Adipocyte (in vitro differentiated cells): ENCODE measurements at places on chromosomes 4 and X.
A peak's percentile ranks its signal among the peaks of the same experiment; 100 is the strongest.

DNA sequence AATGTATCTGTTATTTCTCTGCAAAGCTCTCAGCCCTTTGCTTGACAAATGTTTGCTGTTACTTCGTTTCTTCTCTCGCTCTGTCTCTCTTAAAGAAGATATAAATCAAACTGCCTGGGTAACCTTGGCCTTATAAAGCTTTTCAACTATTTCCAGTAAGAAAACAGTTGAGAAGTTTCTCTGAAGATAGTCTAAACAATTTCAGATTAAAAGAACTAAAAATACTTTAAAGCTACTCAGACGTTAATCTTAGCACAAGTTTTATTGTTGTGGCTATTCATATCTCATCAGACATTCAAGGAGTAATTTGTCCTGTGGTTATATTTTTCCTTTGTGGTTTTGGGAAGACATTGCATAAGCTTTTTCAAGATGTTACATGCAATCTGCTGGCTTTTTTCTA is 22.6 kb downstream of the HOPX start:
- DNase-seq = peak; percentile 7

DNA sequence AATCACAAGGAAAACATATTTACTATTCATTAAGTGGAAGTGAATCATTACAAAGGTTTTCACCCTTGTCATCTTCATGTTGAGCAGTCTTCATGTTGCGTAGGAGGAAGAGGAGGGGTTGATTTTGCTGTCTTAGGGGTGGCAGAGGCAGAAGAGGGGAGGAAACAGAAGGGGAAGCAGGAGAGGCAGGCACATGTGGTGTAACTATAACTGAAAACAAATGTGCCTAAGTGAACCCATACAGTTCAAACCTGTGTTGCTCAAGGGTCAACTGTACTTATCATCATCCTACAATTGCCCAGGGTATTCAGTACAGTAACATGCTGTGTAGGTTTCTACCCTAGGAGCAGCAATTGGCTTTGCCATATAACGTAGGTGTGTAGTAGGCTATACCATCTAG is 47.2 kb downstream of the SYNPO2 start:
- DNase-seq = no peak

DNA sequence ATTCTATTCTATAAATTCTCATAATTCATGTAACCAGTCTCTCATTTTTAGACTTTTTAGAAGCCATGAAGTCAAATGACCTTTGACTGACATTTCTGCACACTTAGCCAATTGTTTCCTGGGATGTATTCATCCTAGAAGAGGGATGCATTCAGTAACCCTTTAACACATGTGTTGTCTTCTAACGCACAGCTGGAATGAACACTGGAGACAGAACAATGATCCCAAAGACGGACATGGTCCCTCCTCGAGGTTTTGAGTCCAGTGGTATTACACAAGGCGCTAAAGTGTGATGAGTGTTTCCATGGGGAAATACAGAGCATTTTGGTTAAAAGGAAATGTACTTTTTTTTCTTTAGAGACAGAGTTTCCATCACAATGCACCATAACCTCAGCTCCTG is 39.8 kb upstream of the CLDN24 start:
- DNase-seq = no peak

DNA sequence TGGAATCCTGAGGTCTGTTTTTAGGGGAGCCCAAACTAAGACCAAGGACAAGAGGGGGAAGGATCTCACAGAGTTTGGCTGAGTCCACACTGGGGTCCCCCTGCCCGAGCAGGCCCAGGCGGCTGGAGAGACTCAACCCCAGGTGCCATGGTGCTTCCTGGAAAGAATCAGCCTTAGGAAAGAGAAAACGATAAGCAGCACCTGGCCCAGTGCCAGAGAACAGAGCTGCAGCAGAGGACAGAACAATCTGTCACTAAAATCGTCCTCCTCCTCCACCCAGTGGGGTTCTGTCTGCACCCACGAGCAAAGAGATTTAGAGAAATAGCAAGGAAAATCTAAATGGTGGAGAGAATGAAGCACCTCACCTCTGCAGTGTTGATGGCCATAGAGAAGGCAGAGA is 470.5 kb downstream of the BCOR start:
- DNase-seq = no peak

GRCh38 chr4:9893329-9894108 is 112.1 kb downstream of the DRD5 start:
- no peak for DNase-seq

DNA sequence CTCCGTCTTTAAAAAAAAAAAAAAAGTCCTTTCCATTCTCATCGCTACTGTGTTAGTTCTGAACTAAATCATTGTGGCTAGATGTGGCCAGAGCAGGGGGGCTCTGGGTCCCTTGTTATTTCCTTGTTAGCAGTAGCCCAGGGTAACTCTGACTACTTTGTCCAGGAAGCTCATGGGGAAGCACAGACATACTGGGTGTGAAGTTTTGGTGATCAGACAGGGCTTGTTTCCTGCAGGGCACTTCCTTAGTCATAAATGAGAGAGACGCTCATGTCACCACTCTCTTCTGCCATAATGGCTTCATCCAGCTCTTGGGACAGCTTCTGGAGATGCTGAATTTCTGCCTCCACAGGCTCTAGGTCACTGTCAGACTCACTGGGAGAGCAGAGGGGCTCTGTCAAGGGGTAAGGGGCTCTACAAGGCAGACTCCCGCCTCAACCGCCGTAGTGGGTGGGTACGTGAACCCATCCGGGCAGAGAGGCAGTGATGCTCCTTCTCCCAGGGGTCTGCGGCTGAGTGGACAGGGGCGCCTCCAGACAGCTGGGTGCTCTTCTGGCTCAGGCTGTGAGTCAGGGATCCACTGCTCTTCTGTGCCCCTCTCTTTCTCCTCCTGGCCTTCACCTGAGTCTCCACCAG is 12.9 kb downstream of the STIM2 start:
- no peak for DNase-seq

DNA sequence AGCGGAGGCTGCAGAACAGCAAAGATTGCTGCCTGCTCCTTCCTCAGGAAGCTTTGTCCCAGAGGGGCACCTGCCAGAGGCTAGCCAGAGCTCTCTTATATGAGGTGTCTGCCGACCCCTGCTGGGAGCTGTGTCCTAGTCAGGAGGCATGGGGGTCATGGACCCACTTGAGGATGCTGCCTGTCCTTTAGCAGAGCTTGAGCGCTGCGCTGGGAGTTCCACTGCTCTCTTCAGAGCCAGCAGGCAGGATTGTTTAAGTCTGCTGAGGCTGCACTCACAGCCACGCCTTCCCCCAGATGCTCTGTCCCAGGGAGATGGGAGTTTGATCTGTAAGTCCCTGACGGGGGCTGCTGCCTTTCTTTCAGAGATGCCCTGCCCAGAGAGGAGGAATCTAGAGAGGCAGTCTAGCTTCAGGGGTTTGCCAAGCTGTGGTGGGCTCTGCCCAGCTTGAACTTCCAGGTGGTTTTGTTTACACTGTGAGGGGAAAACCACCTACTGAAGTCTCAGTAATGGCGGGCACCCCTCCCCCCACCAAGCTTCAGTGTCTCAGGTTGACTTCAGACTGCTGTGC is 10.9 kb downstream of the DCK start:
- DNase-seq = no peak

DNA sequence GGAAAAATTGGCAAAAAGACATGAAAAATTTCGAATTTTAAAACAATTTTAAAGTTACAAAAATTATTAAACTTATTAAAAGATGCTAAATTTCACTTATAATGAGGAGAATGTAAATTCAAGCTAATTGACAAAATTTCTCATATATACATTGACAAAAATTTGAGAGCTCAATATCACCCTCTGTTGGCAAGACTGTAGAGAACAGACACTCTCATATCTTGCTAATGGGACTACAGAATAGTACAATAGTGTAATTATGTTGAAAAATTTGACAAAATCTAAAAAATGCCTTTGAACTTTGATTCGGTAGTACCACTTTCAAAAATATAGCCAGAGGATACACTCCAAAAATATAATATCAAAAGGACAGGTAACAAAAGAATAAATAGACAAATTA is 29.8 kb downstream of the DCAF8L2 start:
- DNase-seq = peak; percentile 32

- DNase-seq = no peak
Measured at GRCh38 chr4:814312-814850, 11.5 kb downstream of the CPLX1 start.

GRCh38 chr4:6724421-6725111 is 8.6 kb downstream of the BLOC1S4 start:
- peak; percentile 40 for DNase-seq

DNA sequence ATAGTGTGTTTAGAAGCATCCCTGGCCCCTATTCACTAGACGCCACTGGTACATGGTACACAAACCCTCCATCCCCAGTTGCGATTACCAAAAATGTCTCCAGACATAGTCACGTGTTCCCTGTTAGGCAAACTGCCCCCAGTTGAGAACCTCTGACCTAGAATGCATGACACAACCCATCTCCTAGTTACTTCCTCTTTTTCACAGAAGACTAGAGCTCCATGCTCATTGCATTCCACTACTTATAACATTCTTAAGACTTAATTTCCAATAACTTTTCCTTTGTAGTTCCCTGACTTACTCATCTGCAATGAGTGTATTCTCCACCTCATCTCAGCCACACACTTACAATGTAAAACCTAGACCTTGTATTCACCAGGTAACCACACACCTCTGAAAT is 68.6 kb downstream of the PRSS12 start:
- no peak for DNase-seq

DNA sequence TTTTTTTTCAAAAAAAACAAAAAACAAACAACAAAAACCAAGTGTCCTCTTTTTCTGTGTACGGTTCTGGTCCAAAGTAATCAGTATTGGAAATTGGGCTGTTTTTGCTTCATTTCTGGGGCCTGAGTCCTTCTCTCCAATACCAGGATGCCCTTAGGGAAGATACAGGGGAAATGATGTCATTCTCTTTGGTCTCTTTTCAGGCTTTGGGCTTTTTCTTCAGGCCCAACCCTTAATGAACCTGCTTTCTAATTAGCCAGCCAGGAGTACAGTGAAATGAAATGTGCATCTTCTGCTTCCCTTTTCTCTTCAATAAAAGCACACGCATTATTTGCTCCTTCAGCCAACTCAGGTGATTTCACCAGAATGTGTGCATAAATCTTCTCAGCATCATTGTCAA is 52.6 kb upstream of the RBPJ start:
- no peak for DNase-seq

DNA sequence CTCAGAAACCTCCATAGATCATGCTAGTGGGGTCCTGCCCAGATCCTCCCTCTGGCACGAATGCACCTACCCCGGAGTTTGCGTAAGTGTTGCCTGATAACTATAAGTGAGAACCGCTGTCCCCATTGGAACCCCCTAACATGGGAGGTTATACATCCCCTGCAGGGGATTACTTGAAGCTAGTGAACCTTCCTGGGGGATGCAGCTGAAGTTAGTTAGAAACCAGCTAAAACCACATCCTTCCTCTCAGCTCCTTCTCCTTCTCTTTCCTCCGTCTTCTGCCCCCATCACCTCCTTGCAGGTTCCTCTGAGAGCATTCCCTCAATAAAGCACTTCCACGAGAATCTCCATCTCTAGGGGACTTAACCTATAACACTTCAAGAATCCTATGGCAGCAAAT is 95.0 kb downstream of the ZNF827 start:
- DNase-seq = no peak

DNA sequence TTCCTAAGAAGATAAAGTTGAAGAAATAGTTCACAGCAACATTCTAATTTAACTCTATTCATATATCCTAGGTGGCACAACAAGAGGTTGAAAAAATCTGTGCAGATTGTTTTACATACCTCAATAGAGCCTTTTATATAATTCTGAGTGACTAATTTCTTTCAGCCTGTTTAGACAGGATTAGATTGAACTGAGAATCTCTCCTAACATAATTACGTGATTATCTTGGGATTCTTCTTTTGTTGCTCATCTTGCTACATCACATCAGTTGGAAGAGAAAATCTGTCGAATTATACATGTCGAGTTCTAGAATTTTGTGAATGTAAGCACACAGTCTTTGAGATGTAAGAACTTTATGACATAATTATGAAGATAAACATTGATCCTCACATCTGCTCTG is 1873.7 kb upstream of the IGFBP7 start:
- no peak for DNase-seq

DNA sequence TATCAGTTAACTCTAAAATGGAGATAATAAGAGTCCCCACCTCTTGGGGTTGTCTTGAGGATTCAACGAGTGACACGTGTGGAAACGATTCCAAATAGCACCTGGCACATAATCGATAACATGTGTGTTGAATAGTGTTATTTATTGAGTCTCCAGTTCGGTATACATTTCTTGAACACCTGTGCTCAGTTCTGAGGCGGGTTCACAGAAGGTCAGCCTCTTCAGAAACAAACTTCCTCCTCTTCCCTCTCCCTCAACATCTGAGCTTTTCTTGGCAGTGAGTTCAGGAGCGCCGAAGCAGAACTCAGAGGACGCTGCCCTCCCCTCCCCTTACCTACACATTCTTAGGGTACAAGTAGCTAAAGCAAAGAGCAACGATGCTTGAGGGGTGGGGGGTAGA is 934 bp downstream of the PDHA1 start:
- DNase-seq = no peak

- no peak for DNase-seq
Measured at GRCh38 chr4:100721490-100721889, 203.7 kb upstream of the EMCN start.

DNA sequence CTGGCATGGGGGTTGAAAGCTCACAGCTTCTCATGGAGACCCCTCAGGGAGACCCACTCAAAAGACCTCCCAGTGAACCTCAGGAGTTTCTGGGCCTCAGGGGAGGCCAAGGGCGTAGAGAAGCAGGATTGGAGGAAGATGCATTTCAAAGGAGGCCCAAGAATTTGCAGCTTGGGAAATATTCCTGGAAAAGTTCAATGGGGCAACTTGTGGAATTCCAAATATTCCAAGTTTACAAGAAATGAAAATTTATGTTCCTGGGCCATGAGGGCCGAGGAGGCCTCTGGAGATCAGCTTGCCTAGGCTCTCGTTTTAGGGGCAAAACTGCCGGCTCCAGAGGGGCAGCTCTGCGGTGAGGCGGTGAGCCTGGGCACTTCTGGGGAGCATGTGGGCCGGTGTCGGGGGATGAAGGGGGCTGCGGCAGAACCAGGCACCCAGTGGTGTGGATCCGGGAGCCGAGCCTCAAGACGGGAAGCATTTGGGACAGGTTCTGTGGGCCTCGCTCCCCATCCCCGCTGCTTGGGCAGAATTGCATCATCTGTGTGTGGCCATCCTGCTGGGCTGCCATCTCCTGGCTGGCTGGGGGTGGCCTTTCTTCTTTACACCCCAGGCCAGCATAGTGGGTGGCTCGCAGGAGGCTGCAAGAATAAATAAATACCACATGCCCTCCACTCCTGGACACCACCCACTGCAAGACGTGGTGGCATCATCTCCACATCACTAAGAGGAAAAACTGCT is 54.6 kb upstream of the GPR78 start:
- peak; percentile 51 for DNase-seq

- DNase-seq = no peak
Measured at GRCh38 chrX:23201706-23202105, 132.9 kb upstream of the PTCHD1 start.

GRCh38 chr4:75605928-75606327 is 24.4 kb downstream of the CDKL2 start:
- DNase-seq = peak; percentile 30

- DNase-seq = no peak
Measured at GRCh38 chrX:153967536-153968224, 3.9 kb downstream of the HCFC1 start.

- no peak for DNase-seq
Measured at GRCh38 chrX:19627081-19627480, 111.8 kb upstream of the MAP3K15 start.
